ENCODE measurements at places on chromosomes 4 and X. TPM values are rescaled to one million over a fixed set of nuclear protein-coding genes. Genes with fewer than 3 reads are reported as not detected.
A peak's percentile ranks its signal among the peaks of the same experiment; 100 is the strongest.

GRCh38 chrX:130071611-130072344 is 38.5 kb downstream of the ELF4 start:
- no peak overlapping the region for H3K4me3 ChIP-seq
- H3K36me3 ChIP-seq, result peaks cover 39% of the 10 kb centered on the region
- no peak overlapping the region for H3K27ac ChIP-seq
- no peaks in the 10 kb centered on the region for H3K4me1 ChIP-seq
- no peaks in the 10 kb centered on the region for H3K27me3 ChIP-seq

Gene ZNF732
- total RNA-seq, result not detected

Gene TAF7L
- total RNA-seq, result not detected

- no peaks in the 10 kb centered on the region for H3K36me3 ChIP-seq
- H3K27ac ChIP-seq, result no peak overlapping the region
- DNase-seq, result no peak
- H3K4me1 ChIP-seq, result peaks cover 11% of the 10 kb centered on the region
- H3K4me3 ChIP-seq, result no peak overlapping the region
These were observed 139.9 kb upstream of the ZIC3 start for GRCh38 chrX:137425986-137426385.

DNA sequence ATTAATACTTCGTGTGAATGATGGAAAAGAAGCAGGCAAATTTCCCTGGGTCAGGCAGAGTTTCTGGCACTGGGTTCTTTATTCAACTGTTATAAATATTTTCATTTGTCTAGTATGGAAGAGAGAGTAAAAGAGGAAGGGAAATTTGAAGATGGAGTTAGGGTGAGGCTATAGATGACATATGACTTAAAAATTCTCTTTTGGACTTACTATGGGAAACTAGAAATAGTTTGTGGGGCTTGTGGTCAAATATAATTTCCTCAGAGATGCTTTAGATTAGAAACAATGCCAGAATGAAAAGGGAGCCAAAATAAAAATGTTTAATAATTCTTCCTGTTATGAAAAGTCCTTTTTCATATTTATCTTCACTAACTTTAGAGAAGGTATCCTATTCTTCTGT is 103.2 kb downstream of the GC start:
- H3K4me3 ChIP-seq, result no peak overlapping the region
- H3K36me3 ChIP-seq, result no peaks in the 10 kb centered on the region
- DNase-seq, result no peak
- no peaks in the 10 kb centered on the region for H3K27me3 ChIP-seq
- H3K27ac ChIP-seq, result no peak overlapping the region

- H3K4me3 ChIP-seq, result no peak overlapping the region
- H3K36me3 ChIP-seq, result no peaks in the 10 kb centered on the region
- no peaks in the 10 kb centered on the region for H3K4me1 ChIP-seq
- DNase-seq, result no peak
- no peaks in the 10 kb centered on the region for H3K27me3 ChIP-seq
These were observed 105.3 kb downstream of the CPZ start for GRCh38 chr4:8697826-8698225.

DNA sequence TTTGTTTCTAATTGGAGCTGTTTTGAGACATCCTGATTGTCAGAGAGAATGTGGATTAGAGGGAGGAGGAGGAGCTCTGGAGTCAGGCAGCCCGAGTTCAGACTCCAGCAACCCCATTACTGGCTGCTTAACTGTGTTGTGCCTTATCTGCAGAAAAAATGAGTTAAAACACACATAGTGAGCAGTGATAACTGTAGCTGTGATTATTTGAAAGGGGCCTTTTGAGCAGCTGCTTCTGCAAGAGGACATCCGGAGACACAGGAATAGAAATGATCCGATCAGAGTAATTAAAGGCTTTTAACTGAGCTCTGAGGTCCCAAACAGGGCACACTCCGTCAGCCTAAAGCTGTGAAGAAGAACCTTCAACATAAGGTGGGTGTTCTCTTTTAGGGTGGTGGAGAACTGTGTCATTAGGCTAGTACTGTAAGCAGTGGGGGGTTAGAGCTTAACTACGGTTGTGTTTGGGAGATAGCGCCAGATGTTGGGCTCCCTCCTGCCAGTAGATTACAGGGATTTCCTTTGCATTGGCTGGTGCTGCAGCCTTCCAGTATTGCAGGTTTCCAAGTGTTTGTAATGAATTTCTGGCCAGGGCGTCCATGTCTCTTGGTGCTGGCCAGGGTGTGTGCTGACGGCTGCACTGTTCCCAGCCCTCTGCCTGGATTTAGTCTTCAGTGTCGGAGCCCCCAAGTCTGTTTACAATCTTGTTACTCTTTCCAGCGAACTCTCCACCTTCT is 24.3 kb downstream of the ADD1 start:
- no peak for DNase-seq
- H3K36me3 ChIP-seq, result no peaks in the 10 kb centered on the region
- peaks cover 74% of the 10 kb centered on the region for H3K4me1 ChIP-seq
- H3K27ac ChIP-seq, result no peak overlapping the region

- no peak for DNase-seq
- no peaks in the 10 kb centered on the region for H3K36me3 ChIP-seq
- H3K27ac ChIP-seq, result no peak overlapping the region
- H3K27me3 ChIP-seq, result no peaks in the 10 kb centered on the region
- H3K4me1 ChIP-seq, result no peaks in the 10 kb centered on the region
- H3K4me3 ChIP-seq, result no peak overlapping the region
These were observed 42.9 kb downstream of the USP26 start for GRCh38 chrX:133053861-133054598.

DNA sequence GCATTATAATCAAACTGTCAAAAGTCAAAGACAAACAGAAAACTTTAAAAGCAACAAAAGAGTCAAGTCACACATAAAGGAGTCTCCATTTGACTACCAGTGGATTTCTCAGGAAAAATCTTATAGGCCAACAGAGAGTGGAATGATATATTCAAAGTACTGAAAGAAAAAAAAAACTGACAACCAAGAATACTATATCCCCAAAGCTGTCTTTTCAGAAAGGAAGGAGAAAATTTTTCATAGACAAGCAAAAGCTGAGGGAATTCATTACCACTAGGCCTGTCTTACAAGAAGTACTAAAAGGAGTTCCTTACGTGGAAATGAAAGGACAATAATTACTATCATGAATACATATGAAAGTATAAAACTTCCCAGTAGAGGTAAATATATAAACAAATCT is 39.0 kb downstream of the SLC10A7 start:
- no peak for DNase-seq
- no peaks in the 10 kb centered on the region for H3K36me3 ChIP-seq
- H3K4me3 ChIP-seq, result no peak overlapping the region
- peaks cover 11% of the 10 kb centered on the region for H3K4me1 ChIP-seq
- H3K27ac ChIP-seq, result no peak overlapping the region
- H3K27me3 ChIP-seq, result no peaks in the 10 kb centered on the region

GRCh38 chr4:5478697-5479096 is 229.7 kb downstream of the EVC2 start:
- no peaks in the 10 kb centered on the region for H3K27me3 ChIP-seq
- no peak for DNase-seq
- H3K27ac ChIP-seq, result no peak overlapping the region
- no peaks in the 10 kb centered on the region for H3K36me3 ChIP-seq

DNA sequence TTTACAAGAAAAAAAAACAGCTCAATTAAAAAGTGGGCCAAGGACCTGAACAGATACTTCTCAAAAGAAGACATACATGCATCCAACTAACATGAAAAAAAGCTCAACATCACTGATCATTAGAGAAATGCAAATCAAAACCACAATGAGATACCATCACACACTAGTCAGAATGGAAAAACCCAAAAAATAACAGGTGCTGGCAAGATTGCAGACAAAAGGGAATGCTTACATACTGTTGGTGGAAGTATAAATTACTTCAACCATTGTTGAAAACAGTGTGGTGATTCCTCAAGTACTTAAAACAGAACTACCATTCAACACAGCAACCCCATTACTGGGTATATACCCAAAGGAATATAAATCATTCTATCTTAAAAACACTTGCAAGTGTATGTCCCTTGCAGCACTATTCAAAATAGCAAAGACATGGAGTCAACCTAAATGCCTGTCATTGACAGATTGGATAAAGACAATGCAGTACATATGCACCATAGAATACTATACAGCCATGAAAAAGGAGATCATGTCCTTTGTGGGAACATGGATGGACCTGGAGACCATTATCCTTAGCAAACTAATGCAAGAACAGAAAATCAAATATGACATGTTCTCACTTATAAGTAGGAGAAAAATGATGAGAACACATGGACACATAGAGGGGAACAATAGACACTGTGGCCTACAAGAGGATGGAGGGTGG is 97.6 kb downstream of the RAB28 start:
- H3K4me1 ChIP-seq, result no peaks in the 10 kb centered on the region
- no peak overlapping the region for H3K4me3 ChIP-seq
- no peaks in the 10 kb centered on the region for H3K36me3 ChIP-seq
- no peaks in the 10 kb centered on the region for H3K27me3 ChIP-seq
- H3K27ac ChIP-seq, result no peak overlapping the region
- DNase-seq, result peak; percentile 8

Gene PARM1
- total RNA-seq, result not detected
